GM12891 (cell line): ENCODE measurements at places on chromosomes 16 and 17.

GRCh38 chr16:1770328-1771187 is 785 bp downstream of the NME3 start:
- peak; percentile 78 for DNase-seq

GRCh38 chr17:83196024-83196365 is 116.6 kb downstream of the METRNL start:
- DNase-seq: no peak

DNA sequence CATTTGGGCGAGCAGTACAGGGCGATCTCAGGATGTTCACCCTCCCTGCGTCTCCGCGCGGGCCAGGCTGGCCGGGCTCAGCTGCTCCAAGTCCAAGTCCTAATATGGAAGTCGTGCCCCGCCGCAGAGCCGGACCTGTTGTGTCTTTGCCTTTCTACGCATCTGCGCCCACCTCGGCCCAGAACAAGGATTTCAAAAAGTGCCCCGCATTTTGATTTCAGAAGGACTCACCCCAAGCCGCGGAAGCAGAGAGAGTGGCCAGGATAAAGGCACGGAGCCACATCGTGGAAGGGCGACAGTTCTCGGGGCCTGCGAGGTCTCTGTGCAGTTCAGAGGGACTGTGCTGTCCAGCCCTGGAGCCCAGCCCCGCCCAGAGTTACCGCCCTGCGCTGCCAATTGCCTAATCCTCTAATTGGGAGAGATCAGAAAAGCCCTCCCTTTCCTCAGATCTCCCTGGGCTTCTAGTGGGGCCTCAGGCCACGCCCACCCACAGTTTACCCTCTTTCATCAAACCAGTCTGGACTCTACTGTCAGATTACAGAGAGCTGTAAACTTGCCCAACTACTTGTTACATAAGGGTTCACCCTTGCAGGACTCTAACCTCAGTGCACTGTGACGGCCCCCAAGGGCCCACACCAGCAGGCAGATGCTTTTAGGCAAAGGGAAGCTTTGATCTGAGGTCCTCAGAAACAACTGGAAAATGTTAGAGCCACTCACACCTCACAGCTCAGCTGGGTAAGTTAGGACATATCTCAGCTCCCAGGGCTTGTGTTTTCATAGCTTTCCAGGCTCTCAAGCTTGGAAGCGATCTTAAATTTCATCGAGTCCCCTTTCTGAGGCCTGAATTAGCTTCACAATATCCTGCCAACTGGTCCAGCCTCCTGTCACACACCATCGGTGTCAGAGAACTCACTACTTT is at the start of gene CES1:
TSS of gene CES1 (minus strand) at position 324 of the 919 bp plus-strand sequence. CDS start at position 283, 41 bp downstream.
- no peak for DNase-seq

GRCh38 chr16:68732042-68732680 is 4.9 kb upstream of the CDH1 start:
- DNase-seq: no peak

- DNase-seq: no peak
These were observed 347.2 kb downstream of the SLC39A11 start for GRCh38 chr17:72745241-72745640.

GRCh38 chr16:70700101-70701020 is 14.5 kb upstream of the MTSS2 start:
- no peak for DNase-seq
